ENCODE measurements at places on chromosomes 3 and 15. TPM values are rescaled to one million over a fixed set of nuclear protein-coding genes. Genes with fewer than 3 reads are reported as not detected.

- no peak for DNase-seq
Measured at GRCh38 chr3:69723389-69723788, 15.9 kb upstream of the MITF start.

- DNase-seq: no peak
Measured at GRCh38 chr3:126982126-126982470, 817 bp upstream of the PLXNA1 start.

DNA sequence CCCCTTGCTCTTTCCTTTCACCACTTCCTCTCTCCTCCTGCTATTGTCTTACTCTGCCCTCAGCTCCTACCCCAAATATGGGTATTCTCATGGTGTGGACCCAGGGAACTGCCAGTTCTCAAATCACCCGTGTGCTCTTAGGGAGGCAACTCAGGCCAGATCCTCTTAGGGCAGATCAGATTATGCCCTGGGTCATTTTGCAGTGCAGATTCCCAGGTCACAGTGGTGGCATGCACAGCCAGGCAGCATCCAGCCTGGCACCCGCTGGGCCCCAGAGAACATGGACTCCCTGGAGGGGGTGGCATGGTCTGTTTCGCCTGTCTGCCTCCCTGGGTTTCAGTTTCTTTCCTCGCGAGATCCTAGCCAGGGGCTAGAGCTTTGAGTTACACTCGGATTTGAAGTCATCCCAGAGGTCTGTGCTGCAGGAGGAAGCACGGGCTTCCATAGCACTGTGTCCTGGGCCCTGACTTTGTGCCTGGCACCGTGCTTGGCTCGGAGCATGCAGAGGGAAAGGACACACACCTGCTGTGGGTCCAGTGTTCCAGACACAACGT is 96.1 kb downstream of the TOP2B start:
- DNase-seq: no peak

GRCh38 chr15:88791637-88792036 is 11.6 kb upstream of the ACAN start:
- no peak for DNase-seq

GRCh38 chr3:53236112-53236841 is 19.5 kb downstream of the TKT start:
- DNase-seq: no peak

- no peak for DNase-seq
Measured at GRCh38 chr3:195270079-195270816, 711 bp downstream of the XXYLT1 start.

GRCh38 chr3:170324962-170325361 is 32.6 kb upstream of the SKIL start:
- no peak for DNase-seq

DNA sequence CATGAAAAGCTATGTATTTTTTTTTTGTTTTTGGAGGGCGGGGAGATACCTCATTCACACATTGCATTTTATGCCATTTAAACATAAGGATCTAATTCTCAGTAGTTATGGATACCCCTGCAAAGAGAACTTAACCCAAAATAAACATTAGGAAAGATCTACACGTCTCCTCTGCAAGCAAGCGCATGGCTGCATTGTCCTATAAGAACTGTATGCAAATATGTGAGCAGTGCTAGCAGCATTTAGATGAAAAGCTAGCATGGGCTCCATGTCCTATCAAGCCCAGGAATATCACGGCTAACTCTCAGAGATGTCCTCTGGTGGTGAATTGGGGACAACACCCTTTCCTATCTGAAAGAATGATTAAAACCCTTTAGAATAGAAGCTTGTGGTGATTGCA is 292.8 kb downstream of the MEX3B start:
- DNase-seq: no peak

DNA sequence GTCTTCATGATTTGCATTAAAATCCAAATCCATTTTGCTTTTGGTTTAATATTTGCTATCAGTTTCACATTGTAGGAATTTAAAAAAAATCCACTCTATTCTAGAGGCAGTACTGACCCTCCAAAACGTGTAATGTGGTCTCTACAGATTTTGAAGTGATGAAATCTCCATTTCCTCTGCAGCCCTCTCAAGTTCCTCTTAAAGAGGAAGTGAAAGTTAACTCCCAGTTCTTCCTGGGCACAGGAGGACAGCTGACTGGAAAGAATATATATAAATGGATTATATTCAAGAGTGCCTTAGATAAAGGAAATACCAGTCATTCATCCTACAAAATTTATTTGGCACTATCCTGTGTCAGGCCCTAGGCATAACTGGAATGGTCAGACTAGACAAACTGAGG is 83.5 kb upstream of the PLCL2 start:
- DNase-seq: no peak

DNA sequence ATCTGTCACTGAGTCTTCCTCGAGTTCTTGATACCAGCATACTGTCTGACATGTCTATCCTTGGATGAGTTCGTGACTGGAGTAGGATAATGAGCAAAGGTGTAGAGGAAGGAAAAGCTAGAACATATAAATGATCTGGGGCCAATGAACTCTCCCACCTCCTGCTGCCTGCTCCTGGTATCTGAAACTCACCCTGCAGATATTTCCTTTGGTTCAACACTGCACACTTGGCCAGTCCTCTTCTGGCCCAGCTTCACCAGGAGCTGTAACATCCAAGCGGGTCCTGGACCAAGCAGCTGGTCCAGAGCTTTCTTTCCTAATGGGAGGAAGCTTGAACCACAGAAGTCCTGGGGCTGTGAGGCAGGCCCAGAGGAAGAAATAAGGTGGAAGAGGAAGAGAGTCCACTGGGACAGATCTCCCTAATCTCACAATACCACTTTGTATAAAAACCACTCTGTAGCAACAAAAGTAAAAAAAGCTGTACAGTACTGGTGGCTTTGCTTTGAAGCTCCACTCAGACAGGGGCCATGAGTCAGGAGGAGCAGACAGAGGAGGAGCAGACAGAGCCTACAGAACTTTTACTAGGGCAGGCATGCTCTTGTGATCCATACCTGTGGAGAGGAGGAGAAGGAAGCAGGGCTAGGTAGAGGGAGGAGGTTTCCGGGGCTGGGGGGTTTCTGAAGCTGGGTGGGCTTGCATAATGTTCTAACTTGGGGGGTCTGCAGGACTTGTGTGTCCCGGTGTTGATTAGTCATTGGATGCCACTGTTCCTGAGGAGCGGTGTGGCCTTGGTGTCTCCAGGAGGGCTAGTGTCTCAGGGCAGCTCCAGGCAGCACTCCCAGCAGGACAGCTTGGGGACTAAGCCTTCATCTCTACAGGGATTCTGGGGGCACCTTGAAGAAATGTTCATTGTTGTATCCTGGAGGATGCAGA is 166.9 kb downstream of the ABHD5 start:
- no peak for DNase-seq

- DNase-seq: no peak
Measured at GRCh38 chr15:64161688-64162477, 939 bp downstream of the PPIB start.

DNA sequence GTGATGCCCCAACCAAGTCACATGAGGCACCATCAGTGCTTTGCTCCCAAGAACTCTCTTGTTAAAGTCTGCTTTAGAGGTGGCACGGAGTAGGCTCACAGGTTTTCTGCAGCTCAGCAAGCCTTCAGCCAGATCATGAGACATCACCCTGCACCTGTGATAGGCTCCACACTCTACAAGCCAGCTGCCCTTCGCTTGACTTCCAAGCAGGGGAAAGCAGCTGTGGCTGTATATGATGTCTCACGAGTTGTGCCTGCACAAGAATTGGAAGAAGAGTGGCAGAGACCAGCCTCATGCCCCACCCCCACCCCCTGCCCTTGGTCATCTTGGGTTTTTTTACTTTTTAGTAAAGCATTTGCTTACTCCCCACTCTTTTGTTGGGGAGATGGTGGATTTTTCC is 22.5 kb downstream of the MRPS11 start:
- no peak for DNase-seq

KLHL6 gene
- polyA plus RNA-seq: 1.7 TPM

SSUH2 gene
- 4.6 TPM for polyA plus RNA-seq

FMN1 gene
- 19.5 TPM for polyA plus RNA-seq
